HepG2 (cell line): ENCODE measurements at places on chromosomes 16 and 17. TPM values are rescaled to one million over a fixed set of nuclear protein-coding genes. Genes with fewer than 3 reads are reported as not detected.

DNA sequence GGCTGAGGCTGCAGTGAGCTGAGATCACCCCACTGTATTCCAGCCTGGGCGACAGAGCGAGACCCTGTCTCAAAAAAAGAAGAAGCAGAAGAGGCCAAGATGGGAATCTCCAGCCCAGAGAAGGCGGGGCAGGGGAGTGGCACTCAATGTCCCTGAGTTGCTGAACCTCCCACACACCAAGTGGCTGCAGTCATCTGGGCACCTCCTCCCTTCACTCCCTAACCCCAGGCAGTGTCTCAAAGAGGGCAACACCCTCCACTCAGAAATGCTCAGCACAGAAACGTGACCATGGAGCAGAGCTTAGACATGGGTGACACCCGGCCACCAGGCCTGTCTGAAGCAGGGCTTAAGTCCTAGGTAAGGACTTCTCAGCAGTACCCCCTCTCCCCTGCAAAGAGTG lies 36.3 kb upstream of the BCAR1 start:
- no peak for DNase-seq

- no peak for DNase-seq
Observed at GRCh38 chr17:82225368-82226029, 3.3 kb upstream of the SLC16A3 start.

TNFSF13 gene
- total RNA-seq, result 1.7 and 2.5 TPM in 2 replicates

LGALS9B gene
- total RNA-seq, result not detected in 2 replicates

LRRC37A gene
- 0.67 and 0.97 TPM in 2 replicates for total RNA-seq

DNA sequence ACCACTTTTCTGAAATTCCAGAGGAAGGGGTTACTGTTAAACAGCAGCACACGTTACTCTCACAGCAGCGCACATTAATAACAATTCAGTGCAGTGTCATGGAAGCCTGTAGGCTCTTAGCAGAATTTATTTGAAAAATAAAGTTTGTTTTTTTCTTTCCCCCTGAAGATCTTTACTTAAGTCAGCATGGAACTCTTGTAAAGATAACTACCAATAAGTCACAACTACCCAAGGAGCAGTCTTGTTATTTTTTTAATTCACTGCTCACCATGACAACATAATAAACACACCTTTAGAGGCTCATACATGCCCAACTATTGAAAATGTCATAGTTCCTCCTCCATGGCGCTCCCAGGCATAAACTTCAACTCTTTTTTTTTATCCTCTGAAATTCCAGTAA lies 31.8 kb upstream of the PSMD7 start:
- no peak for DNase-seq

DNA sequence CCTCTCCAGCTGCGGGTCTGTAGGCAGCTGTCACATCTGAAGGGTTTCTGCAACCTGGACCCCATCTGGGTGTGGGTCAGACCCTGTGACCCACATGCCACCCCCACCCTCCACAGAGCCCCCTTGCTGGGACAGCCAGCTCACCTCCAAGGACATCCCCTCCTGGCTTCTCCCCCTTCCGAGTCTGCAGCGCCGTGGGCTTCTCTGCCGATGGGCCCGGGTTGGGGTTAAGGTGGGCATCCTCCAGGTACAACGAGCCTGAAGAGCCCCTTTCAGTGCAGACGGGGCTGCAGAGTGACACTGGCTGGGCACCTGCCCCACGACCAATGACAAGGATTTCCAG lies 28.9 kb downstream of the OR1D5 start:
- no peak for DNase-seq

DNA sequence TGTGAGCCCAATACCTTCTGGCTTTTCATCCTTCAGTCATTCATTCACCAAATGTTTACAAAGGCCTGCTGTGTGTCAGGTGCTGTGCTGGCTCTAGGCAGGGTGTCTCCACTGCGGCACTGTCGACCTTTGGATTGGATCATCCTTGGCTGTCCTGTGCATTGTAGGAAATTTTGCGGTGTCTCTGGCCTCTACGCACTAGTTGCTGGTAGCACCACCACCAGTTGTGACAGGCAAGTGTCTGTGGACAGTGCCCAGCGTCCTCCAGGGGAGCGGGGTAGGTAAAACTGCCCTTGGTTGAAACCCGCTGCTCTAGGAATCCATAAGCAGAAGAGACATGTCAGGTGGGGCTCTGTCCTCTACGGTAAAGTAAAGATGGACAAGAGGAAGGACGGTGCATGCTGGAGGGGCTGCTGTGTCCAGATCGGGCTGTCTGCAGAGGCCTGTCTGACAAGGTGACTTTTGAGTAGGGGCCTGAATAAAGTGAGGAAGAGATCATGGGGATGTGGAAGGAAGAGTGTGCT lies 123.7 kb downstream of the SNX29 start:
- peak; percentile 75 for DNase-seq

SLFN11 gene
- not detected in 2 replicates for total RNA-seq

DNA sequence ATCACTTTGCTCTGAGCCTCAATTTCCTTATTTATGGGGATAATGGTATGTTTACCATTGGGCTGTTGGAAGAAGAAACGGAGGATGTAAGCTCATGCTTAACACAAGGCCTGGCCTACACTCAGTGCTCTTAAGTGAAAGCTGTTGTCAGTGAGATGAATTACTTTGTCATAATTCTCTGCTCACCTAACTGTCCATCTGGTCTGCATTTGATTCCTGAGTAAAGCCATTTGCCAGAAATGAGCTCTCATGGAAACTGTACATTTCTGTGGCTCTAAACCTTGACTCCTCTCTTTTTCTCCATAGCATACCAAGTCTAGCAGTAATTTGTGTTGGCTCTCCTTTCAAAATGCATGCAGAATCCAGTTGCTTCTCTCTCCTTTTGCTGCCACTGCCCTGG lies 445.7 kb downstream of the UTP18 start:
- DNase-seq, result no peak

- no peak for DNase-seq
Observed at GRCh38 chr16:86640265-86640843, 62.0 kb downstream of the FOXL1 start.

TEX14 gene
- total RNA-seq, result 0.07 TPM in 1 of 2 replicates, not detected in the other

DNA sequence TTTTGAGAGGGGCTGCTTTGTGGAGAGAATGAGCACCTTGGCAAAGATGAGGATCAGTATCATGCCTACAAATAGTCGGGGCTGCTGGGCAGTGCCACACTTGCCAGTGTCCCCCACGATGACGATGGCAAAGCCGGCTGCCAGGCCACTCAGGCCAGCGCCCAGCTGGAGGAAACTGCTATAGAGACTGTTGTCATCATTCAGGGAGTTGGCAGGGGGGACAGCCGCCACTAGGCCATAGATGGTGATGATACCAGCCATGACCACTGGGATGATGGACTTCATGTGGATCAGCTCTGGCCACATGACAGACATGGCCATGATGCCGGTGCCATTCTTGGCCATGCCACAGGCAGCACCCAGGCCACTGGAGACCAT lies 23.8 kb downstream of the MINK1 start:
- DNase-seq, result no peak

DNA sequence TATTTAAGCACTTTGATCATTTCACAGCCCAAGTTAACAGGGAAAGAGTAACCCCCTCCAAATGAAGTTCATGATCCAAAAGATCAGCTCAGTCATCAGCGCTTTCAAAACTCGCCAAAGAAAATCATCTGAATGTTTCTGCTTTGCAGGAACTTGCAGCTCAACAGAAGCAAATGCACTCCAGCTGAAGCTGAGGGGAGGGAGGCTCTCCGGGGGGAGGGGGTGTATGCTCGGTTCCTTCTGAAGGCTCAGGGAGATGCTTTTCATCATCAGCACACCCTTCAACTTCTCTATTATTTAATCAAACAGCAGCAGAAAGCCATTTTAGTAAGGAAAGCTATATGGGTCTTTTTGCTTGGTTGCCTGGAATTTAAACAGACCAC lies 24.4 kb upstream of the ERN1 start:
- DNase-seq, result no peak

GRCh38 chr16:90031186-90031930 lies 12.1 kb upstream of the DBNDD1 start:
- no peak for DNase-seq

SALL1 gene
- 12.3 and 18.5 TPM in 2 replicates for total RNA-seq

- DNase-seq, result peak; percentile 77
Observed at GRCh38 chr16:57422026-57422944, 17.7 kb downstream of the CCL17 start.

DNA sequence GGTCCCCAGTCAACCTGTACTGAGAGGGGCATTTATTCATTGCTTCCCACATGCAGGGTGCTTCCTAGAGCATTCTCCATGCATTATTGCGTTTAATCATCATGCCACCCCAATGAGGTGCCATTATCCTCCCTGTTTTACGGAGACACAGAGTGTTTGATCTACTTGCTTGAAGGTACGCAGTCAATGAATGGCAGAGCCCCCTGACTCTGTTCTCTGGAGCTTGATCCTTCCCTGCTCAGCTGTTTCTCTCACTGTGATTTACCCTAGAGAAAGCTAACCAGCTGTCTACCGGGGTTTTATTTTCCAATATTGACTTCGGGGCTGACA lies 117.2 kb downstream of the PRKCB start:
- DNase-seq, result no peak

HOXB2 gene
- total RNA-seq, result not detected in 2 replicates

SULT1A2 gene
- 34.2 and 35.2 TPM in 2 replicates for total RNA-seq

NRN1L gene
- total RNA-seq, result 0.53 TPM in 1 of 2 replicates, not detected in the other

RNF112 gene
- not detected in 2 replicates for total RNA-seq

GRCh38 chr17:44940768-44941167 lies 6.8 kb downstream of the KIF18B start:
- no peak for DNase-seq

DNA sequence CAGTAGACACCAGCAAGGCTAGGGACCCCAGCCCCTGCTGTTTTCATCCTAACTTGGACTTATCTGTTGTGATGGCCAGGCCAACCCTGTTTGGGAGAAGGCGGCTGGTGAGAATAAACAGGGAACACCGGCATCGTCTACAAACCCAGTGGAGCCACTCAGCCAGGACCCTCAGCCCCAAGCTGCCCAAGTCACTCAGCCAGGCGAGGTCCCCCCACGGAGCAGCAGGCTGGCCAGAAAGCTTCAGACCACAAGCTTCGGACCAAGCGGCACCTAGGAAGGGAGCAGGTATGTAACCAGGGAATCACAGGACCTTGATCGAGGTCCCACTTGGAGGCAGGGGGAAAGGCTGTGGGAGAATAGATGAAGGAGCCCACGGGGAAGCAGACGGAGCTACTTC lies 23.4 kb downstream of the RBFOX3 start:
- DNase-seq, result no peak

DNA sequence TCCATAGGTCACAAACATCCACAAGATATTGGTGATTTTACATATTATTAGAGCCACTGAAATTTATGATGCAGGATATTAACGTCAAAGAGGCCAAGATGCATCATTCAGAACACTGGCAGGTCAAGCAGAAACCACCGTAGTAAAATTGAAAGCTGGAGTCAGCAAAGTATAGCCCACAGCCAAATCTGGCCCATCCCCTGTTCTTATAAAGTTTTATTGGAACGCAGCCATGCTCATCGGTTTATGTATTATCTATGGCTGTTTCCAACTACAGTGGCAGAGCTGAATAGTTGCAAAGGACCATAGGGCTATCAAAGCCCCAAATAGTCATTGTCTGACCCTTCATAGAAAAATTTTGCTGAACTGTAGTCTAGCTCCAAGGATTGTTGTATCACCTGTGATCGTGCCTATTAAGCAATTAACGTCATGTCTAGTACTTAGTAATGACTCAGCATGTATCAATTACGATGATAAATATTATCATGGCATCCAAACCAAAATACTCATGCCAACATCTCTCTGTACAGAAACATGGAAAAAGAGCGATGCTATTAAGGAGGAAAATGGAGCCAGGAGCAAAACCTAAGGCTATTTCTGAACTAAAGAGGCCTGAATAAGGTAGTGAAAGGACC lies 165.6 kb downstream of the IRX3 start:
- no peak for DNase-seq

DNA sequence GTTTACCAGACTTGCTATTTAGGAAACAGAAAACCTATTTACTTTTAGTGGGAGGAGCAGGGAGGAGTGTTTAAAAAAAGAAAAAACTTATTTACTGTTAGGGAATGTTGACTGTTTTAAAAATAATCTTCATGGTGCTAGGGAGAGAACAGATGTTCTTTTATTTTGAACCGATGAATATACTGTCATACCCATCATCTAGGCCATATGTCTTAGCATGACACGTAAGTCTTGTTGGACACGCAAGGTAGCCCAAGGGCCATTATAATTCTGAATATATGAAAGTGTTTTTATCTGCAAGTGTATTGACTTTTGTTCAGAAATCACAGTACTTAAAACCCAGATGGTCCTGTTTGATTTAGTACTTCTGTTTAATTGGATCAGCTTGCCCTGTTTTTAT lies 11.6 kb downstream of the WIPF2 start:
- DNase-seq, result no peak

GRCh38 chr17:39667945-39668924 lies at the start of gene PNMT:
Gene PNMT (plus strand): TSS chr17:39668453. CDS start chr17:39668476, 23 bp downstream.
- peak; percentile 56 for DNase-seq
